HS-27A (cell line): ENCODE measurements at places on chromosomes 16 and 17.

- DNase-seq: no peak
Measured at GRCh38 chr16:89607453-89607852, 6.0 kb upstream of the DPEP1 start.

DNA sequence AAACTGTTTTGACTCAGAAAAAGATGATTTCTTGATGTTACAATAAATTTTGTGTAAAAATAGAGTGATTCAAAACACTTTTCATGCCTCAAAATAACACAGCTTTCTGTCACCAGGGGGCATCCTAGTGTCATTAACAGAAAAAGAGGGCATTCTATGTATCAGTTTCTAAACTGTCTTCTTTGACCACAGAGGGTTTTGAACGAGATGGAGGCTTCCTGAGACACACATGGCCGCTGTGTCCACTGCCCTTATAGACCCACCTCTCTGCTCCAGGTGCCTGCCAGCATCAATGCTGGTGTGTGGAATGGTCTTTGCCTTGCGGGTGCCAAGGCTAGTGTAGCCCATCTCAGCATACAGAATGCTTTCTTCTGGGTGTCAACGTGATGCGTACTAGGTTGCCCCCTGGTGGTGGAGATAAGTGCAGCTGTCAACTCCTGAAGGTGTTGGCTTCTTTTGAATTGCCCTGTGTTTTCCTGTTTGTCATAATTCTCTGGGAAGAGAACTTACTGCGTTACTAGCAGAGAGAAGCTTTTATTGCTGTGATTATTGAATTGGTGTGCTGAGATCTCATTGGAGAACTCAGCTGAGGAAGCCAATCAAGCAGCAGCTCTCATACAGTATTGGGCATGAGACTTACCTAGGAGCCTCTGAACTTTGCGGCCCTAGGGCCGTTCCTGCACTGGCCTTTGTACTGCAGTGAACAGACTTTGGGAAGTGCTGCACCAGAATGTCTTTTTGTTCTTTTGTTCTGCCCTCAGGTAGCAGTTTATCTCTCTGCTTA, 38.6 kb downstream of the USP10 start:
- DNase-seq: peak; percentile 61

- DNase-seq: no peak
Measured at GRCh38 chr17:47131761-47132160, 57.3 kb downstream of the CDC27 start.

DNA sequence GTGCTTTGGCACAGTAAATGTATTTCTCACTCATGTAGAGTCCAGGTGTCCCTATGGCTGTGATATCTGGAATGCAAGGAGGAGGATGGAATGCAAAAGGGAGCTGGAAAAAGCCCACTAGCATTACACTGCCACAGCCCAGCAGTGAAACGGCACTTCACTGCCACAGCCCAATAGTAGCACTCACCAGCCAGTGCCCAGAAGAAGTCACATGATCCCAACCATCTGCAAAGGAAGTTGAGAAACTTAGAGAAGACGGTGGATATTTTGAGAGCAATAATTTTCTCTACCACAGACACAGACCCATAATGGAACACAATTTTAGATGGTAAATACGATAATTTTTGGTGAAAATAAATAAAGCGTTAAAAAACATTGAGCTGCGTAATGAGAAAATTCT, 51.8 kb downstream of the C16orf82 start:
- DNase-seq: no peak

DNA sequence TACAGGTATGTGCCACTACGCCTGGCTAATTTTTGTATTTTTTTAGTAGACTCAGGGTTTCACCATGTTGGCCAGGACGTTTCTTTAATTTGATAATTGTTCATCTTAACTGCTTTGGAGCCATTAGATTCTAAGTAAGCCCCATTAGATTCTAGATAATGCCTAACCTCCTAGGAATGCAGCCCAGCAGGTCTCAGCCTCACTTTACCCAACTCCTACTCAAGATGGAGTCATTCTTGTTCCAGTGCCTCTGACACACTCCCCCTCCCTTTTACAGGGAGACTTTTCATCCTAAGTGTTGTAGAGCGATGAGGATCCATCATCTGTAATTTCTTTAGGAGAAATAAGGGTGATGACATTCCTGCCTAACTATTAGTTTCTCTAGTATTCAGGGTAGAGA, 23.7 kb upstream of the MILR1 start:
- no peak for DNase-seq

GRCh38 chr16:3946604-3947180, 66.2 kb upstream of the CREBBP start:
- DNase-seq: no peak

GRCh38 chr16:89325861-89326471, 108.5 kb downstream of the ZNF778 start:
- DNase-seq: no peak

DNA sequence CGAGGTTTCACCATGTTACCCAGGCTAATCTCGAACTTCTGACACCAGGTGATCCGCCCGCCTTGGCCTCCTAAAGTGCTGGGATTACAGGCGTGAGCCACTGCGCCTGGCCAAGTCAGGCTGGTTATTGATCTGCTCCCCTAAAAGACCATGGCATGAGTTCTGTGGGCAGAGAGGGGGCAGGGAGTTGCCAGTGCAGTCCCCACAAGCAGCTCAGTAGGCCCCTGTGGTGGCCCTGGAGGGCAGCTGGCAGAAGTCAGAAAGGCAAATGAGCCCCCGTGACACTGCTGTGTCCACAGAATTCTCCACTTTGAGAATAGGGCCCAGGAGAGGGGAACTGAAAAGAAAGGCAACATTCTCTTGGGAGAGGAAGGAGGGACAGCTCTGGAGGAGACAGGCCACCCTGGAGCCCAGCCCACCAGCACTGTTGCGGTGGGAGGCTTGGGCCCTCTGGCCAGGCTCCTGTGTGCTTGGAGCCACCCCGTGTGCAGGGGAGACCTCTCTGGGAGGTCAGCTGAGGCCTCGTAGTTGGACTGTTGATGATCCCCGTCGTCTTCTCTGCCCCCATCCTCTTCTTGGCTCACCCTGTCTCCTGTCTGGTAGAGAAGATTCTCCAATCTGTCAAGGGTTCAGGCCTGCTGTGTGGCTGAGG, 2.1 kb upstream of the AMDHD2 start:
- DNase-seq: no peak
